ENCODE measurements at places on chromosomes 7 and 10.

DNA sequence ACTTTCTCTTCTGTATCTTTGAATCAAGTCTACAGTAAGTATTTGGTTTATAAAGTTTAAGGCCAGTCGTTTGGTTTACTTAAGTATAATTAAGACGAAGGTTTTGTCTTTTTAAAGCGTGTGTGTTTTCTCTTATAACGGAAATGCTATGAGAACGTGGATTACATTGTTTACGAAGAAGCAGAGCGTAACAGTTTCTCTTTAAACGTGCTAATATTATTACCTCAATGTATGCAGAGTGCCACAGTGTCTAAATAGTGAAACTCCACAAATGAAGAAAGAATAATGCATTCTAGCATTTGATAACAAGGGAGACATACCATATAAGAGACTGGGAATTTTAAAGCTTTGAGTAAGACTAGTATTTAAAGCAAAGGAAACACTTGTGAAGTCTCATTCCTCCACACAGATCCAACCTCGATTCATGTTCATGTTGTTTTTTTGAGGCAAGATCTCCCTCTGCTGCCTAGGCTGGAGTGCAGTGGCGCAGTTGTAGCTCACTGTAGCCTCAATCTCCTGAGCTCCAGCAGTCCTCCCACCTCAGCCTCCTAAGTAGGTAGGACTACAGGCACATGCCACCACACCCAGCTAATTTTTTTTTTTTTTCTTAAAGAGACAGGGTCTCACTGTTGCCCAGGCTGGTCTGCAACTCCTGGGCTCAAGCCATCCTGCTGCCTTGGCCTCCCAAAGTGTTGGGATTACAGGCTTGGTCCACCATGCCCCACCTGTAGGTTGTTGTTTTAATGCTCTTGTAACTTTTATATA, 75.1 kb downstream of the ANKRD61 start:
- no peak for DNase-seq

- DNase-seq, result no peak
Observed at GRCh38 chr10:70035531-70035930, 17.1 kb upstream of the MACROH2A2 start.

- no peak for DNase-seq
Observed at GRCh38 chr7:135995748-135996147, 18.6 kb upstream of the MTPN start.

DNA sequence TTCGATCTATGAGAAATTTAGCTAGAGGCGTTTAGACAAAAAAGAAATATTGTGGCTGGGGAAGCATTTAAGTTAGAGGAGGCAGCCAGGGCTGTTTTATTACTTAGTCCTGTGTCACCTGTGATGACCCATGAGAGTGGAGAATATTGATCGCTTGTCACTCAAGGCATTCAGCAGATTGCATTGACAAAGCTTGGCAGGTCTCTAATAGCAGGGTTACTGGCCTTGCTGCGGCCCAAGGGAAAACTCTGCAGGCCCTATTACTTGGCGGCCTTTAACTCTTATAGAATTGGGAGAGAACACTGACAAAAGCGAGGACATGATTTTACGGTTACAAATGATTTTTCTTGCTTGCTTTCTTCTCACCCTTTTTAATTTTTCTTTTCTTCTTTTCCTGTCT, 473.5 kb downstream of the AUTS2 start:
- DNase-seq, result no peak

DNA sequence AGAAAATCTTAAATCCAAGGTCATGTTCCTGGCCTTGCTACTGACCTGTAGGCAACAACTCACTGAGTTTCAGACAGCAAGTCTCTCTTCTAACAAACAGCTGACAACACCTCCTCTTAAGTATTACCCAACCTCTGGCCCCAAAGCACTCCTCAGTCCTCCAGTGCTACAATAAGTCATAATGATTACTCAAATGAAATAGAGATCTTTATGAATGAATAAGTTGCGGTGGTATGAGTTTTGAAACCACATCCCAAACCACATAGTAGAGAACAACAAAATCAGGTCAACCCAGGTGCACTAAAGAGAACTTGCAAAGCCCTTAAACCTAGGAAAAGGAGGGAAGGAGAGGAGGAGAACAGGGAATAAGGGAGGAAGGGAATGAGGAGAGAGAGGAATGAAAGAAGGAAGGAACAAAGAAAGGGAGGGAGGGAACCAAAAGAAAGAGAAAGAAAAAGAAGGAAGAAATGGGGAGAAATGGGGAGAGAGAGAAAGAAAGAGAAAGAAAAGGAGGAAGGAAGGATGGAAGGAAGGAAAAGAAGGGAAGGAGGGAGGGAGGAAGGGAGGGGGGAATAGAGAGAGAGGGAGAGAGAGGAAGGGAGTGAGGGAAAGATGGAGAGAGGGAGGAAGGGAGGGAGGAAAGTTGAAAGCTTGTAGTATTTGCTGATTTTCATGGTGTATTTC, 142.8 kb upstream of the CALCR start:
- DNase-seq, result no peak

DNA sequence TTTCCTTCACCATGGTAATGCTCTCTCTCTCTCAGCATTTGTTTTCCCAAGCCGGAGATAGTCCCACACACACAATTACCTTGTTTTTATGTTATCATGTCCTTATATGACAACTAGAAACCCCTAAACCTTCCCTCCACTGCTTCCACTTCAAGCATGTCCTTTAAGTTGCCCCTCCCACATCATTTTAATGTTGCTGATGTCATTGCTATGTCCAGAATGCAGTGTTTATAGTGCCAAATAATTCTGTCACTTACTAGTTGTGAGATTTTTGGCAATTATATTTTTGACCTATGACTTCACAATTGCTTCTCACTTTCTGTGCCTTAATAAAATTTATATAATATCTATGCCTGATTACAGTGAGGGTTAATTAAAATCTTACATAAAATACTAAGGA, 645.9 kb downstream of the XPNPEP1 start:
- no peak for DNase-seq

- DNase-seq, result no peak
Observed at GRCh38 chr10:131456411-131456810, 144.9 kb upstream of the TCERG1L start.

DNA sequence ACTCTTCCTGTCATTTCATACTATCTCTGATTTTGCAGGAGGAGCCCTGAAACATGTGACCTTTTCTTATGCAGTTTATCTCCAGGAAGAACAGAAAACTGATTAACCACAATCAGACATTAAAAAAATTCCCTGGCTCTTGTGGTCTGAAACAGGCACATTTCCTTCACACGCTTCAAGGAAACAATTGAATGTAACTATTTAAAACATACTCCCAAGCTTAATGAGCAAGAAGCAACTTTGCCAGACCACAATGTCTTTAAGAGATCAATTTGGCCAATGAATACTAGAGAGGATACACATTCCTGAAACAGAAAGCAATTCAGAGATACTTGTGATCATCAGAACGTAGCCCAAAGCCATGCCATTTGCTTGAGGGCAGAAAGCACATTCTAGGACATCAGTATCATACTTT, 65.8 kb downstream of the PIP4K2A start:
- no peak for DNase-seq

GRCh38 chr7:30168835-30169573, 34.2 kb downstream of the MTURN start:
- DNase-seq, result no peak

DNA sequence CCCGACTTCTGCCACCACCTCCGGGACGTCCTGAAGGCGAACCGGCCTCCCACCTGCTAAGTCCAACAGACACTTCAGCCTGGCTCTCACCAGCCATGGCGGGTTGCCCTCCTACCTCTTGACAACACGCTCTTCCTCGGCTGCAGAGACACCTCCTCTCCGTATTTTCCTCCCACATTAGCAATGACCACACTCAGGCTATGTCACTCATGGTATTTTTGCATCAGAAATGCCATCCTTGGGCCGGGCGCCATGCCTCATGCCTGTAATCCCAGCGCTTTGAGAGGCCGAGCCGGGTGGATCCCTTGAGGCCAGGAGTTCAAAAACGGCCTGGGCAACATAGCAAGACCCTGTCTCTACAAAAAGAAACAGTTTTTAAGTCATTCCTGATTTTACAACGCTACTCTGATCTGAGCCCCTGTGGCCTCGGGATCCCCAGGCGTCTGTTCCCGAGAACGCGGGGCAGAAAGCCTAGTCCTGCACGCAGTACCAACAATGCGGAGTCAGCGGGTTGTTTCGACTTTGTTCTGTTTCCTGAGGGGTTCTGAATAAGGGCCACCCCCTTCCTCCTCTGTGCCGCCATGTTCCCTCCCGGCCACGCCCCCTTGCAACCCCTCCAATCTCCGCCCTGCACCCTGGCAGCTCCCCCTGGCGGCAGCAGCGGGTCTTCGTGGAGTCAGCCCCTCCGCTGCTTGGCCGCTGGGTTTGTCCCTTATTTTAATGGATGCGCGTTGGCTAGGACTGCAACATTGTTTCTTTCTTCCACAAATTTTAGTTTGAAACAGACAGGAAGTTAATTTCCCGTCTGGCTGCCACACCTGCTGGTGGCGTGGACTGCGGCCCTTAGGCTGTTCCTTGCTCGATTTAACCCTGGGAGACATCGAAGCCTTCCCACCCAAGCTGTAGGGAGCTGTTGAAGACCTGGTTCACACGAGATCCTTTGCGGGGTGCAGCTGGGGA, 9.7 kb upstream of the ZFAND2A start:
- DNase-seq, result peak; percentile 89

GRCh38 chr10:28678687-28679457, 1.6 kb downstream of the BAMBI start:
- DNase-seq, result peak; percentile 45

DNA sequence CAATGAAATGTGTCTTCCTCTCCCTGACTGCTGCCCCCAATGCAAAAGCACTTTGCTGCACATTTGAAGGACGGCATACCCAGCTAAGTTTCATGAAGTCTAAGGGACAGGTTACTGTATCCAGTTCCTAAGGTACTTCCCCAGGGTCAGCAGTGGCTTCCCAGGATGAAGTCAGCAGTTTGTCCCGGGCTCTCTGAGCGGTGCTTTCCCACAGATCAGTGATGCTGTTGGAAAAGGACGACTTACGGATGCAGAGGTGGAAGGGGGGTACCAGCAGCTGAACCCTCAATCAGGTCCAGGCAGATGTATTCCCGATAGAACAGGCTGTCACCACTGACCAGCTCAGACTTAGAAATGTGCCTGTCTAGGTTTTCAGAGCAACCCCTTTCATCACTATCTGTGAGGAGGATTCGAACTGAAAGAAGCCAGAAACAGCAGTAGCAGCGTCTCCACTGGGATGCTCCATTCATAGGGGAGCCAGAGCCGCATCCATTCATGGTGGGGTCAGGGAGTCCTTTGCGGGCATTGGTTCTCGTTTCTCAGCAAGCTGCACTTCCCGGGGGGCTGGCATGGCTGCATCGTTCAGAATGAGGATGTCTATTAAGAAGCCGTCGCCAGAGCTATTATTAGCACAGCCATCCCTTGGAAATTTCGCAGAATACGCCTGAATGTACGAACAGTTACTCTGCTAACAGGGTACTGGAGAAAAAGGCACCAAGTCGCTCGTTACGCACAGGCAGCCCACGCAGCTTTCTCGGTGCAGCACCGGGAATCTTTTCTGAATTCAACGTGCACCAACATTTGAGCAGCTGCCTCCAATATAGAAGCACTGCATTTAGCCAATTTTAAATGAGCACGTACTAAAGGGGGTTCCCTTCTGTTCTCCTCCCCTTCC, 303.7 kb downstream of the PRPF18 start:
- DNase-seq, result no peak

GRCh38 chr7:157300369-157300825, 36.4 kb upstream of the DNAJB6 start:
- no peak for DNase-seq

DNA sequence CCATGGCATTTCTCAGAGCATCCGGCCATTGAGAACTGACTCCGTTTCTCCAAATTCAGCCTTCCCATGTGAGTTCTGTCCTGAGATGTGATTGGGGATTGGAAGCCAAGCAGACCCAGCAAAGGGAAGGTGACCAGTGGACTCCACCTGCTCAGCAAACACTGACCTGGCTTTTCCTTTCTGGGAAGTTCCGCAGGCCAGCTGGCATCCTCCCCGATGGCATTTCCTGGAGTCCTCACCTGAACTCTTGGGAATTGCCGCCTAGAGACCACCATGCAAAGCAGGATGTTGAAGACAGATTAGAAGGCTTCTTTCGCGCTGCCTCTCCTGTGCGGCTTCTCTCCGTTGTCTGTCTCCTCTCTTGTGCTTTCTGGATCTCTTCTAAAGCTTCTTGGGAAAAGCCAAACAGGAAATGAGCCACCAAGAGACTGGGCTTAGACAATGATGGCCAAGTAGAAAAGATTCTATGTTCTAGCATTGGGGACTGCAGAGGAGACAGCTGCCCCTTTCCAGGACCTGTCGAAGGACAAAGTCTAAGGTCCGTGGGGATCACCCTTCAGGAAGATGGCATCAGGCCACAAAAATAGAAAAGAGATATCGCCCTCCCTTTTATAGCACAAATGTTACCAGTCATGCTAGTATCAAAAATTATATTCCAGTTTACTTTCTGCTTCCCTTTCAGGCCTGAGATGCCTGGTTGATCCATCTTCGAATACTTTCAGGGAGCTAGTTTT, 103.7 kb upstream of the INSYN2A start:
- no peak for DNase-seq

DNA sequence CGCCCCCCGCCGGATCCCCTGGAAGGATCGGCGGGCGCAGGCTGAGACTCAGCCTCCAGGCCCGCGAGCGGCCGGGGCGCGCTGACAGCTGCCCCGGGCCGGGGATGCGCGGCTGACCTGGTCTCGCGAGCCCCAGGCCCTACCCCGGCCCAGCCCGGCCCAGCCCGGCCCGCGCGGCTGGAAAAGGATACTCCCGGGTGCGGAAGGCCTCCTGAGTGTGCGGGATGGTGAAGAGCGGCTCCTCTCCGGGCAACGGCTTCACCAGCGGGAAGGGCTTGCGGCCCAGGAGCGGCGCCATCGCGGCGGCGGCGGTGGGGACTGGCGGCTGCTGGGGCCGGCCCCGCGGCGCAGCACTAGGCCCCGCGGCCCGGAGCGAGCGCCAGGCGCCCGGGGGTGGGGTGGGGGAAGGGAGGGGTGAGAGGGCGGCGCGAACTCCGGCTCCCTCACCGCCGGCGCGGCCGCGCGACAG, 423 bp downstream of the BAZ1B start:
- peak; percentile 91 for DNase-seq

- DNase-seq, result no peak
Observed at GRCh38 chr7:137295739-137296324, 47.7 kb downstream of the PTN start.

DNA sequence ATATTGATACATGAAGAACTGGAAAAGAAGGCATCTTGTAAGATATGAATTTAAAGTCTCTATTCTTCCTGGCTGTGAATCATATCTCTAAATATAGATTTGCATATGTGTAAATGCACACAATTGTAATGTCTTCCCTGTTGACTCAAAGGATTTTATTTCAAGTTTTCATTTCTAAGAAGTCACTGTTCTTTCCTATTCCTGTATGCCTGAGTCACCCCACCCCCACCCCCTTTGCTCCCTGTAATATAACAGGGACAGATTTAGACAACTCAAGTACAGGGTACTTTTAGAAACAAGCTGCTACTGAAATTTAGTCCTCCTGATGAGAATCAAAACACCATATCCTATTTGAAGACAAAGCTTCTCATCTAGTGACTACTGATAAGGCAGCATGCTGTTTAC, 43.0 kb upstream of the HECTD2 start:
- DNase-seq, result no peak

DNA sequence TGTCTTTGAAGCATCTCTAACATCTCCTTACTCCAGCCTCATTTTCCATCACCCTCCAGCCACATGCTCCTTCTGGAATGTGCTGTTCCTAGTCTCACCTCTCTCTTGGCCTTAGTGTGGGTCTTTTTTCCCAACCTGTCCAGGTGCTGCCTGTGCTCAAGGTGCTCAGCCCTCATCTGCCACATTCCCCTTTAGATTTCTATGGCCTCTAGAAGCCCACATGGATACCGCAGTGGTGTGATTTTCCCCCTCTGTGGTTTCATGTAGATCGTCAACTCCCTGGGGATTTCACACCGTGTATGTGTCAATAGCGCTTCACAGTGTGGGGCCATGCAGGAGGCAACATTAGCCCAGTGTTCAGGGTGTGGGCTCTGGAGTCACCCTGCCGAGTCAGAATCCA, 32.5 kb downstream of the BMPER start:
- DNase-seq, result no peak

Measured in D341Med (cell line).